ENCODE measurements at places on chromosomes 4 and X.

- no peak for DNase-seq
Measured at GRCh38 chrX:129188231-129188630, 335.1 kb downstream of the SMARCA1 start.

DNA sequence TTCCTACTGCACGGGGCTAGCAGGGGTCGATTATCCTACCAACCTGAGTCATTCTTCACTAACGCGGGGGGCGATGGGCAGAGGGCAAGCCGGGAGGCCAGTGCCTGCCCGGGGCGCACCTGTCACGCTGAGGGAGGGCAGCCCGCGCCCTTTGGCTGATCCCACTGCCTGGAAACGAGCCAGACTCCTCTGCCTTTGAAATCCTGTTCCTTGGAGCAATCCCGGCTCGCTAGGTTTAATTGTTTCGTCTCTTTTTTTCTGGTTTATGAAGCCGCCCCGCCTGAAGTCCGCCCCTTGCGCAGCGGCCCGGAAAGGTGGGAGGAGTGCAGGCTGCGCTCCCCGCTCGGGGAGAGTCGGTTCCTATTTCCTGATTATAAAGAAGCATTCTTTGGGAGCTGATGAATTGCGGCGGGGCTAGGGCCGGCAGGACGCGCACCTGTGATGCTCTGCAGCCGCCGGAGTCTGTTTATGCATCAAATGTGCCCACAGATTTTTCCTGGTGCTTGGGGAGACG is 484.2 kb downstream of the BCOR start:
- DNase-seq = no peak

DNA sequence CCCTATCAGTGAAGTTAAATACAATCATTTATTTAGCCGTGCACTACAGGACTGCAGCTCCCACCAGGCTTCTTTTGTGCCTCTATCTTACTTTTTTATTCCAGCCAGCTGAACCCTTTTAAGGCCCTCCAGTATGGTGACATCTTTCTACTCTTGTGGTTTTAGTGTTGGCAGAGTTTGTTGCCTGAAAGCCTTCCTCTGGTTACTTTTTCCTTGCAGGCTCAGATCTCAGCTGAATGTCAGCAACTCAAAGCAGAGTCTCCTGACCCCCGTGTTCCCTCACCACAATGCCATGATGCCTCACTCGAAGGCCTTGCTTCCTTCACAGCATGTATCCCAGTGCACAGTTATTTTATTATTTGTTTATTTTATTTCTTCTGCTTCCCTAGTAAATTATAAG is 818.9 kb upstream of the LCORL start:
- no peak for DNase-seq

DNA sequence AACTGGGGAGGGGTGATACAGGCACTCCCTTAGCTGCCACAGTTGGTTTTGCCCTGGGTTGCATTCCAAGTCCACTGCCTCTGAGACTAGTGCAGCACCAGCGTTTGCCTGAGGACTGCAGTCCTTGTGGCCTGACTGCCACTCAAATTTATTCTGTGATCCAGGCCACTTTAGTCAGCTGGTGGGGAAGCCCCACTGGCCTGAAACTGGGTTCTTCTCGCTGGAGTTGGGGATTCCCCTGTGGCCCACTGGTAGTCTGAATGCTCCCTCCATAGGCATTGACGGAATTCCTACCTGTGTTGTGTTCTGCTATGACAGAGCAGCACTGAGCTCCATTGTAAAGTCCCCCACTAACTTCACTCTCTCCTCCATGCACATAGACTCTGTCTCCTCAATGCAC is 63.8 kb downstream of the PTPN13 start:
- DNase-seq = no peak

DNA sequence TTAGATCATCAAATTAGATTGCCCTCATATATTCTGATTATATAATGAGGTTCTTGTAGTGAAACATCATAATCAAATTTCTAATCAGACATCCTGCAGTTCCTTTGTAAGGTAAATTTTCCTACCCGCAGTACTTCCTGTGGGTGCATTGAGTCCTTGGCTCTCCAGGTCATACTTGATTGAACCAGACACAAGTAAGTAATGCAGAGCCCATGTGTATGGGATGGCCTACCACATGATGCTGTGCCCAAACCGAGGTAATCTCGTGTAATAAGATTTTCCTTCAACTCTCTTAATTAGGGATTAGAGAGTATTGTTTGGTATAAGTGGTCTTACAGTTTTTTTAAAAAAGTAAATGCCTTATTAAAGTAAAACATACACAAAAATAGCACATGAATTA is 1841.8 kb downstream of the PCDH7 start:
- no peak for DNase-seq

DNA sequence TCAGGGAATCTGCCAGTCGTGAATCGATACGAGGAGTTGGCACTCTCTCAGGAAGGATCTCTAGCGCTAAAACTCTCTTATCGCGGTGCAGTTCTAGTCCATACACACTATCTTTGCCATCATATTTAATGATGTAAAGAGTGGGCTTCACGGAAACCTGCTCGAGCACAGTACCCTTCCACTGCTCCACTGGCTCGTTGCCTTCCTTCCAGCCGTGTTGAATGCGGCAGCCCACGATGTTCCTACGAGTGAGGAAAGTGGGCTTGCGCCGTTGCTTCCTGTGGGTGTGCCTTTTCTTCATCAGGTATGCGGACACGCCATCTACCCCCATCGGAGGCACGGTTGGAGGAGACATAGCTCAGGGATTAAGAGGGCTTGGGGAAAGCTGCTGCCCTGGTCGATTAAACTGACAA is 661 bp downstream of the SPIN4 start:
- no peak for DNase-seq

DNA sequence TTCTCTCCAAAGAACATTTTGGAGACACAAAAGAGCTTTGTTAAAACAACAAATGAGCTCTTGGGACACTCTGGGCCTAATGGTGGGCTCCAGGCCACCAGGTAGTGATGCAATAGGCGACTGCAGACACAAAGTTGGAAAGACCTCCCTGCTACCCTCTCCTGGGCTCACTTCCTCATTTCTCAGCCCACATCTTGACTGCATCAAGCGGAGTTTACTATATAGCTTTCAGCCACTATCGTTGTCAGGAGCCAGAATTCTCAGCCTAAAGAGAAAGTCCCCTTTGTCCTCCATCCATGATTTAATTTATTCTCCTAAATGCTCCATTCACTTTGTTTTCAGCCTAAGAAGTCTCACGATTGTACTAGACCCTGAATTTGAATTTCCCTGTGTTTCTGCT is 114.9 kb downstream of the EFHC2 start:
- no peak for DNase-seq

DNA sequence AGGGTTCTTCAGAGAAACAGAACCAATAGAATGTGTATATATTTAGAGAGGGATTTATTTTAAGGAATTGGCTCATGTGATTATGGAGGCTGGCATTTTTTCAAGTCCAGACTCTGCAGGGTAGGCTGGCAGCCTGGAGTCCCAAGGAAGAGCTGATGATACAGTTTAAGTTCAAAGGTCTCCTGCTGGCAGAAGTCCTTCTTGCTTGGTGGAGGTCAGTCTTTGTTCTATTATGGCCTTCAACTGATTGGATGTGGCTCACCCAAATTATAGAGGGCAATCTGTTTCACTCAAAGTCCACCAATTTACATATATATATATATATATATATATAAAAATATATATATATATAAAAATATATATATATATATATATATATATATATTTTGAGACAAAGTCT is 52.1 kb upstream of the HSD17B10 start:
- no peak for DNase-seq

DNA sequence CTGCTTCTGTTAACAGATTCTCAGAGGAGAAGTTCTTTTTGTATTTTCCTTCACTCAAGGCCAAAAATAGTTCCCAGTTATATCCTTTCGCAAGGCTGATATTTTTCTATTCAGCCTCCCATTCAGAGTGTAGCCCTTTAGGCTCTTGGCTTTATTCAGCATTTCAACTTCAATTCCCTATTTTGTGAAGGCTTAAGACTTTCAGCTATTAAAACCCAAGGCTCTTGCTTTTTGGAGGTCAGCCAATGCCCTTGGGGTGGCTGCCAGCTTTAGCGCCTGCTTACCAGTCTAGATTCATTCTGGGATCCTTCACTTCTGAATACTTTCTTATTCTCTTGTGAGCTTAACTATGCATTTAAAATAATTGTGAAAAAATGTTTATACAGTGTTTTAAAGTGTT is 57.3 kb upstream of the ADGRA3 start:
- DNase-seq = no peak

- no peak for DNase-seq
Measured at GRCh38 chrX:139803224-139803623, 95.3 kb upstream of the MCF2 start.

- no peak for DNase-seq
Measured at GRCh38 chr4:3766785-3767569, 792 bp downstream of the ADRA2C start.

GRCh38 chrX:152892999-152893891 is 4.6 kb upstream of the ZNF185 start:
- DNase-seq = no peak

GRCh38 chrX:31331015-31331414 is 259.2 kb upstream of the FTHL17 start:
- no peak for DNase-seq

DNA sequence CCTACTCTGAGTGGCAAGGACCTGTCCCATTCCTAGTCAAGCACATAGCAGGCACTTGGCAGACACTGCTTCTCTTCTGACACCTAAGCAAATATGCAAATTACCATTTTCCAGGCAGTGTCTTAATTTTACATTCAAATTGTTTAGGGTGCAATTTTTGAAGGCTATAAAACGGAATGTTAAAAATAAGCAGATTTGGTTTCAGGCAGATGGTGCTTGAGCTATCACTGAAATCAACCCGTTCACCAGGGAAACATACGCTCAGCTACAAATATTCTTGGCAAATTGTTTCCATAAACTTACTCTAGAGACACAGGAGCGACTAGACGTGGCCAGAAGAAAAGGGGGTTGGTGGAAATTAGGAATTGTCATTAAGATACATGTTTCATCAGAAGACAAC is 45.7 kb downstream of the BEND2 start:
- no peak for DNase-seq

- DNase-seq = no peak
Measured at GRCh38 chr4:138636781-138637180, 378.8 kb upstream of the NOCT start.

- no peak for DNase-seq
Measured at GRCh38 chr4:34939073-34939472, 1305.2 kb downstream of the ARAP2 start.

DNA sequence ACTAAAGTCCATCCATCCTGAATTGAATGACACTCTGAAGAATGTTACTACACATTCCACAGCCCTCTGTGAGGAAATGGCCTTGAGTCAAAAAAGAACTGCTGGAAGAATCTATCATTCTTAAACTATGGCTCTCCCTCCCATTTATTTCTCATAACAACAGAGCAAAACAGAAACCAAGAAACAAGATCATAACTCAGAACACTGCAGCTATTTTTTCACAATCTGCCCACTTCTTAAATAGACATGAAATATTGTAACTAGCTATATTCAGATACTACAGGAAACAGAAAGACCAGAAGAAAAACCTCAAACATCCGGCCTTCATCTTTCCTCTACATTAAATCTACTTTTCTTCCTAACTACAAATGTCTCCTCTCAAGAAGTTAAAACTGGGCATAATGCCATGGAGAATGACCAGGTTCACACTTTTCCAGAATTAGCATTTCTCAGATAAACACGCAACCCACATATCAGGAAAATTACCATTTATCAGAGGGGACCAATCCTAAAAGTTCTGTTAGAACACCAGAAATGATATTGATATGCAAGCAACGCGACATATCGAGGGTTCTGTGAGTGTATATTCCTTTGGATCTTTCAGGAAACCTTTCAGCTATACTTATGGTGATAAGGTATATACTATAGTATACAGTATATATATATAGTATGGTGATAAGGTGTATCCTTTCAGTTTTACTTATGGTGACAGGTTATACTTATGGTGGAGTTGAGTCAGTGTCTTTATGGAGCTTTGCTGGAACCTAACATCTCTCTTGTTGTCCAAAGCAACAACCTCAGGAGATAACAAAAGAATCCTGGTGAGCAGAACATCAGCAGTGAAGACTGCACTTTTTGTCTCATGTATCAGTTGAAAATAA is 60.4 kb upstream of the IRF2 start:
- no peak for DNase-seq

DNA sequence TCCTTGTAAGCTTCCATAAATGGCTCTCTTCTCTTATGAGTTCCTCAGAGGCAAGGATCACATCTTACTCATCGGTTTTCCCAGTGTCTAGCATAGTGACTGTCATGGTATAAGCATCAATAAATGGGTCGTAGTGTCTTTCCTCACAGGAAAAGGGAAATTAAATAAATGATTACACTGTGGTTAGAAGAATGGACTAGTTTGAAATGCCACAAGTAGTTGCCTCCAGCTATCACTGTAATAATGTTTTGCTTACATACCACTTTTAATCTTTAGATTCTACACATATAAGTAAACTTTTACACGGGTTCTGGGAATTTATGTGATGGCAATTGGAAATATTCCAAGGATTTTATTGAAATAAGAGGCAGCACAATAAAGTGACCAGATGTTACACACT is 152.8 kb upstream of the CXorf51A start:
- no peak for DNase-seq

DNA sequence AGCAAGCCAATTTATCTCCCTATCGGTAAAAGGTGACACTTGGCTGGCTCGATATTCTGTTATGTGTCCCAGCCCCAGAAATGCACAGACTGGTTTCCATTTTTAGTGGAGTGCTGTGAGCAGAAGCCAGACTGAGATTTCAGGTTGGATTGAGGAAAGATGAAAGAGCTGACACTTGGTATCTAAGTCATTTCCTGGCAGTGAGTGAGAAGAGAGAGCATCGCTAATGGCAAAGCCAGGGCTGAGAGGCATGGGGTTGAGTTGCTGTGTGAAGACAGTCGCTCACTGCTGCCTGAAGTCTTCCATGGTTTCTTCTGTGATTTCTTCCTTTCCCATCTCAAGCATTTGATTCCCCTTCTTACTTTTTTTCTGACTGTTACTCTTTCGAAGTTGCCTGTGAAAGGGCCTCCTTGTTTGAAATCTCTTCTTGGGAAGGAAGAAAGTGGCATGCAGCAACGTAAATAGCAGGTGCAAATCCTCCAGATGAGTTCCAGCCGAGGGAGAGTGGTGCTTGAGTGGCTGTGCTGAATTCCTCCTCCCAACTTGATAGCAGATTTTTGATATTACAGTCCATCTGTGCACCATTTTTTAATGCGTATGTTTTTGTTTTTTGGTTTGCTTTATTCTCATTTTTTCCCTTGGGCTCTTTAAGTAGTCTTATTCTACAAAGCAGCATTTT is 109.2 kb upstream of the LIMCH1 start:
- DNase-seq = no peak

All from activated CD8-positive, alpha-beta memory T cell treated with anti-CD3 and anti-CD28 coated beads for 48 hours (primary cell).